Smooth muscle cell of trachea (primary cell): ENCODE measurements at places on chromosomes 4 and X. TPM values are rescaled to one million over a fixed set of nuclear protein-coding genes. Genes with fewer than 3 reads are reported as not detected.

The BST1 gene
- 6.6 and 13.8 TPM in 2 replicates for total RNA-seq

The ZXDB gene
- total RNA-seq, result 7.9 and 11.4 TPM in 2 replicates

The KLHL34 gene
- under 0.01 and 0.17 TPM in 2 replicates for total RNA-seq

The ART3 gene
- total RNA-seq, result not detected in 2 replicates

The MTMR8 gene
- total RNA-seq, result 1.2 and 1.3 TPM in 2 replicates

The ADD1 gene
- total RNA-seq, result 191 and 201 TPM in 2 replicates

The ZMAT1 gene
- total RNA-seq, result 0.17 and 0.44 TPM in 2 replicates

The DSPP gene
- not detected in 2 replicates for total RNA-seq

The PPARGC1A gene
- total RNA-seq, result 1.5 and 1.7 TPM in 2 replicates
